ENCODE measurements at places on chromosomes 7 and 10.

DNA sequence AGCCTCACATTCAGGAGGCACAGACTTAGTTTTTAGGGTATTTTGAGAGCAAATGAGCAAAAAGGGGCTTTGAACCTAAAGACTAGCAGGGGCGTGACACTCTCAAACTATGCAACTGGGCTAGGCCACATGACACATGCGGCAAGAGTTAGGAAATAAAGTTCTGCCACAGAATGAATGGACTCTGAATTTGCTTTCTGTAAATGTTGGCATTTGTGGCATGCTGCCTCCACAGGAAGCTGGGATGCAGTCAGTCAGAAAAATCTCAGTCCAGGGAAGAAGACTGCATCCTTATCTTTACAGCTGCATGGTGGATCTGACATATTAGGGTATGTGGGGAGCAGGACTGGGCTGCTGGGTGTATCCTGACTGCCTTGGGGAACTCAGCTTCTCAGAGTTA lies 181.0 kb downstream of the COBL start:
- DNase-seq: no peak

DNA sequence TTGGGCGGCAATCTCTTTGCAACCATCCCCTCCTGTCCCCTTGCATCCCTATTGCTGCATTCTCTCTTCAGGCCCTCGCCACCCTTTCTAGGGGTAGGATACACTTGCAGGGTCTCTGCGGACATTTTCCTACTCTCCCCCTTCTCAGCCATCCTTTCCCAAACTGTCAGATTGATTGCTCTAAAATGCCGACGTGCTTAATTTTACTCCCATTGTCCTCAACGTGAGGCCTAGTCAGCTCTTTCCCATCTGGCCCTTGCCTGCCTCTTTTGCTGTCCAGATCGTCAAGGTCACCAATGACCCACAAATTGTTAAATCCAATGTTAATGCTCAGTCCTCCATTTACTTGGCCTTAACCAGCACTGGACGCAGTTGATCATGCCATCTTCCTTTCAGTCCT lies 12.7 kb upstream of the LRMDA start:
- DNase-seq: no peak

- no peak for DNase-seq
These were observed 4.7 kb upstream of the ZYX start for GRCh38 chr7:143376396-143376795.

GRCh38 chr7:81404669-81405068 lies 365.2 kb downstream of the HGF start:
- DNase-seq: no peak

GRCh38 chr7:51309361-51310130 lies 7.1 kb downstream of the COBL start:
- no peak for DNase-seq

- DNase-seq: no peak
These were observed 159.0 kb upstream of the MEOX2 start for GRCh38 chr7:15845461-15845860.

- DNase-seq: no peak
These were observed 84.7 kb upstream of the PLXDC2 start for GRCh38 chr10:19731560-19731959.

GRCh38 chr10:22230158-22230833 lies 12.5 kb upstream of the EBLN1 start:
- no peak for DNase-seq

- DNase-seq: no peak
These were observed 16.5 kb downstream of the AP3M1 start for GRCh38 chr10:74133923-74134820.

GRCh38 chr10:126387041-126387921 lies 996 bp downstream of the ADAM12 start:
- DNase-seq: no peak

DNA sequence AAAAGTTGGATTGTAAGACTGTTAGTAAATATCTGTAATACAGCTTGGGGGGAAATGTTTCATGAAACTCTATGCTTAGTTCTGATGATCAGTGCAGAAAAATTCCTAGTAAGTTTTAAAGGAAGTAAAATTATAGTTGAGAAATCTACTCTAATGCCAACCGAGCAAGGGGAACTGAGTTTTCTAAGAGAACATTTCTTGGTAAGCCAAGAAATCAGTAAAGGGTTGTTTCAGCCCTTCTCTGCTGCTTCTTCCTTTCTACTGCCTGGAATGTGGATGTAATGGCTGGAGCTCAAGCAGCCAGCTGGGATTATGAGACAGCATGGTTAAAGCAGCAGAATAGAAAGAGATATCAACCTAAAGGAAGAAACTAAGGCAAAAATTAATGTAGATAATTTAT lies 15.9 kb upstream of the AKR1B1 start:
- no peak for DNase-seq

- no peak for DNase-seq
These were observed at the start of gene ADAMTS14 for GRCh38 chr10:70672165-70673042. ADAMTS14 (plus strand) TSS chr10:70672506; CDS start chr10:70672803, 297 bp downstream.

DNA sequence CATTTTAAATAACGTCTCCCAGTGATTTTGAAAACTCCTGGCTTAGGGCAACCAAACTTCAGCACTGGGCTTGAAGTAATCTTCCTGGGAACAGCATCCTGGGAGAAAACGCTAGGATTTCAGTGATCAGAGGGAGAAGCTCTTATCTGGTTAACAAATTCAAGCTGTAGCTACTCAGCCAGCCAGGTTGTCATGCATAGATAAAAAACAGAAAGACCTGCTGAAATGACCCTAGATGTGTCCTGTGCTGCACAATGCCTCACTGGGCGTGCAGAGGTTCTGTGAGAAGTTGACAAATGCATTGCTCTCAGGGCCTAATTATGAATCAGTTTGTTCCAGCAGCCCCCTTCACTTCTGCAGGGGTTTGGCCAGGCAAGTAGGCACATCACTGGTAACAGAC lies 68.9 kb upstream of the CHCHD3 start:
- no peak for DNase-seq

DNA sequence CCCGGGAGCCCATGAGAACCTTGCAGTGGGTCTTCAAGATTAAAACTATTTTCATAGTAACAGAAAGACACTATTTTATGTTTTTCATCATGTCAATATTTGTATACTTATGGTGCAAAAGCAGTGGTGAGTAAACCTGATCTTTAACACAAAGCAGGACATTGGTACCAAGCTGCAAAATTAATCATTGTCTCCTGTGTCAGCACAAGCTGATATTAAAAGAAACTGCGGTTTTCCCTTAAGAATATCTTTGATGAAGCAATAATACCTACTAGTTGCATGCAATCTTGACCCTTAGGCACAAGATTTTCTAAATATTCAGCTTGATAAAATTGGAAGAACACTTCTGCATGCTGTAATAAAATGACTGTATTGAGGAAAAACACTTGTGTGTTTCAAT lies 121.7 kb downstream of the MDFIC start:
- DNase-seq: no peak

All from stimulated activated CD8-positive, alpha-beta memory T cell treated with anti-CD3 and anti-CD28 coated beads, Interleukin-4, amount 100 ng/mL, for 1 hour (primary cell).